ENCODE measurements at places on chromosomes 4 and X.

DNA sequence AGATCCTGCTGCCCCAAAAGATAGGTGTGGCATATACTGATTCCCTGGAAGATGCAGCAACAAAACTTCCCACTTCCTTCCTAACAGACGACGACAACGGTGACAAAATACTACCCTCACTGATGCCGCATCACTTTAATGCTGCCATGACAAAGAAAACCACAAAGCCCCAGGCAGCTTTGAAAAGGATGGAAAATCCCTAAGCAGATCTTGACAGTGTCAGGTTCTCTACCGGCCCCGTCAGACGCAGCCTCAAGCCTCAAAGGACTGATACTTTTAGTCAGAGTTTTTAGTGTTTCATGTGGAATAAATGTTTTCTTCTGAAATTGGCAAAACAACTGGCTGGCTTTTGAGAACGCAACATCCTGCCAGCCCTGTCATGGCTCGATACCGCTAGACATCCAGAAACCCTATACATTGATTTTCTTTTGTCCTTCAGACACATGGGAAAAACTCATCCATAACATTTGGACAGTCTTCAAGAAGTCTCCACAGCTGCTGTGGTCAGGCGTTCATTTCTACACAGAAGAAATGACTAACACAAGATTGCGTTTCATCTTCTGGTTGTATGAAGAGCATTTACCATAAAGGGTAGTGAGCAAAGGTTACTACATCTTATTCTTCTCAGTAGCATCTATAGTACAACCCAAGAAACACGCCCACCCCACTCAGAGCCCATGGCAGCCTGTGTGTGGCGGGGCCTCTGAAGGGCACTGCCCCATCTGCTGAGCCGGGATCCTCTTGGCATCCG is 60.1 kb downstream of the GATB start:
- no peak for DNase-seq

- DNase-seq = peak; percentile 38
These were observed 105.4 kb downstream of the STK32B start for GRCh38 chr4:5156682-5157081.

DNA sequence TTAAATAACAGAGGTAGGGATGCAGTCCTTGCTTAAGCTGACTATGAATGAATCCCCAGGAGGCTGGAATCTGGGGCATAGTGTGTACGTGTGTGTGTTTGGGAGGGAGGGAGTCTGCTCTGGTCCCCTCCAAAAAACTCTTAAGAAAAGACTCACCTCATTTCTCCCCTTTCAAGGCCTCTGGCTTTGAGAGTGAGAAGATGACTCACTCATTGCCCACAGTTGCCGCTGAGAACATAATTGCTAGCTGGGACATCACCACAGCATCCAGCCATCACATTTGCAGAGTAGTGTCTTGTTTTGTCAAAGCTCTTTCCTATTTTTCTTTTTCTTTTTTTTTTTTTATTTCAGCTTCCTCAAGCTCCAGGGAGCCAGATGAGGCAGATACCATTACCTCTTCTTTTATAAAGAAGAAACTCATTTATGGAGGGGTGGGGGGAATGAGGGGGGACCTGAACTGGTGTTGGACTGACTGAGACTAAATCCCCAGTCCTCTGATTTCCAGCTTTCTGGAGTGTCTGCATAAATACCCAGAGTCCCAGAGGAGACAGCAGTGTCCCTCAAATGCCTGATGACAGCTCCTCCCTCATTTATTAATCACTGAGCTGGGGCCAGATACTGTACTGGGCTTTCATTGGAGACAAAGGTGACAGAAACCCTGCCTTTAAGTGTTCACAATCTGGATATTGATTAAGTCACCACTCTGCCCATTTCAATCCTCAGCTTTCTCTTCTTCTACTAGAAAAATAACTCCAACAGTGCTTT is 61.9 kb upstream of the LAS1L start:
- DNase-seq = peak; percentile 71

- DNase-seq = peak; percentile 9
These were observed 605.8 kb upstream of the TENM3 start for GRCh38 chr4:181637186-181638105.

DNA sequence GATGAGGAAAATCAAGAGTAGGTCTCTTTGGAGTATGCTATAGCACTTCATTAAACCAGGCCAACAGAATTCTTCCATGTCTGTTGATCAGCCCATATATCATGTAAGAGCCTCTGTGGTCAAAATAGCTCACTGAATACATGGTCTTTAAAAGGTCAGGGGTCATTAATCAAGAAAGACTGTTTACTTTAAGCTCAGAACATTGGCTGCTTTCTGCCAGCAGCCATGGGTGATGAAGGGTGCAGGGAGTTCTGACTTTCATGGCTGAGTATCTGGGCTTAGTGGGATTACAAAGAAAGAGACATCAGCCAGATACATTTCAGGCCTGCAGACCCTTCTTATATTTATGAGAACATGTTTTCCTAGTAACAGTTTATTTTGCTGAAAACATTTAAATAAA is 7.1 kb upstream of the C4orf54 start:
- DNase-seq = no peak

DNA sequence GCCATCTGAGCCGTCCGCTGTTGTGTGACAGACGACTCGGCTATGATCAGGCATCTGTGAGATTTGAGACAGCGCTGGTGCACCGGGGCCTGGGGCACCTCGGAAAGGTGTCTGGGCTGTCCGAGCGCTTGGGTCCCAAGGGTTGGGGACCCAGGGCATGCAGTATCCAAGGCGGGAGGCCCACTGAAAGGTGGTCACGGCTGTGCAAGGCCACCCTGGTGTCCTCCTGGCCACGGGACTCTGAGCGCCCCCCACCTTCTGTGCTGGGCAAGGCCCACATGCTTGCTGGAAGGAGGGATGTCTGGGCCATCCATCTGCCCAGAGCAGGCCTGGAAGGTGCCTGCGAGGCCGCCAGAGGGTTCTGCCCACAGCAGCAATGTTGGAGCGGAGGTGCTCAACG is 19.9 kb downstream of the TACC3 start:
- no peak for DNase-seq

- DNase-seq = no peak
These were observed 473.1 kb upstream of the ATOH1 start for GRCh38 chr4:93355411-93355810.
